Nephron progenitor cell (in vitro differentiated cells): ENCODE measurements at places on chromosomes 7 and 10.

DNA sequence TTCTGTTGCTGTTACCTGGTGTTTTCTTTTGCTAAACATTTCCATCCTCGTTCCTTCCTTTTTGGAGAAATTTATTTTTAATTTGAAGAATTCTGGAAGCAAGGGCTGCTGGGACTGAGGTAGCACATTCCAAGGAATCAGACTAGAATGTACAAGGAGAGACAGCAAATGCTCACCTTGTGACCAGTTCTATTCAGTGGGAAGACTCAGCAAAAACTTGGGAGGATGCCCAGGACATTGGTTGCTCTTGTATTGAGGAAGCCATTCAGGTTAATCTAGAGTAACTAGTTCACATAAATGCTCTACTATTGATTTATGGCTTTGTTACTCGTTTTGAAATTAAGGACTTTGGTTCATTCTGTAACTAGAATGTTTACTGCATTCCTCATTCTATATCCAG, 11.3 kb downstream of the PLCE1 start:
- DNase-seq, result no peak

GRCh38 chr10:108439397-108439796, 1274.9 kb upstream of the SORCS1 start:
- no peak for DNase-seq

- DNase-seq, result no peak
Measured at GRCh38 chr7:107384025-107384424, 85.8 kb upstream of the GPR22 start.

DNA sequence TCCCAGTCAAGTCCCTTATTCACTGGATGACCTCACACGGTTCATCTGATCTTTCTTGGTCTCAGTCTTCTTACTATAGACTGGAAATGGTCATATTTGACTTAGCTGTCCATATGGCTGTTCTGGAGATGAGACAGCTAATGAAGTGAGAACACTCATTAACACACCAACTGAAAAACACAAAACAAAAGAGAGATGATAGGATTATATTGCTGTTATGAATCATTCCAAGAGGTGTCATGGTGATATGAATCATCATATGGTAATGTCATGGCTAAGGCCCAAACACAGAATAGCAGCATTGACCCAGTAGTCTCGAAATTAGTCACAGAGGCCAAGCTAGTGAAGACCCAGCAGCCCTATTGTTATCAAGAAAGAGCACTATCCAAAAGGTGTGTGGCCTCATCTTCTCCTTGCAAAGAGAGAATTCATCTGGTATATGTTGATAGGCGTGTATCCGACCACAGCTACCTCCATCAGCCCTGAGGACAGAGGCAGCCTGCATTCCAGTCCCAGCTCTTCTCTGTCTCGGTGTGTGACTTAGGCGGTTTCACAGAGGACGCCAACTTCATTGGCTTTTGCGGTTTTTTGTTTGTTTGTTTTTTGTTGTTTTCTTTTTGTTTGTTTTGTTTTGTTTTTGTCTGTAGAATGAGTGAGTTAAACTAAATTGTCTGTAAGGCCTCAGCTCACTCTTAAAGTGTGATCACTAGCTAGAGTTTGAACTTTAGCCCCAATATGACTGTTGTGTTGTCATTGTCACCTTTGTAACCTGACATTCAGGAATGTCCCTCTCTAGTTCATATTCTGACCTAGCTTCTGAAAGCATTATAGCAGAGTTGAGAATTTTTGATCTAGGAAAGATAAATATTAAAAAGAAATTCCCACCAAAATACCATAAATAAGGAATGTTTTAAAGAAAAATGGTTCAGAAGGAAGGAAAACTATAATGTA, 97.4 kb upstream of the PDCD4 start:
- no peak for DNase-seq

DNA sequence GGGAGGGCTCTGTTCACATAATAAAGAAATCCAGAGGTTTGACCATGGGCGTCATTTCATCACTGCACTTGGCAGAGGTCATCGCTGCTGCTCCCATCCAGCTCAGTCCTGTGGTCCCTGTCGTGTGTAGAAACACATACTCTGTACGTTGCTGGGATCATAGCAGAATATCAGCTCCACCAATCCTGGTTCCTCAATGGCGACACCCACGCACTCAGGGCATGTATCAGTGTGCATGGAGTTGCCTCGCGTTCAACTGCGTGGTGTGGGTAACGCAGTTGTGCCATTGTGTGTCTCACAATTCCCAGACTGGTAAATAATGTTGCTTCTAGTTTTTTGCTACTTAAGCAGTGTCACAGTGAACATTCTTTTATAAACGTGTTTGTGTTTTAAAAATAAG, 111.1 kb downstream of the LHPP start:
- DNase-seq, result no peak

- DNase-seq, result no peak
Measured at GRCh38 chr7:36238138-36238537, 85.1 kb downstream of the EEPD1 start.

- no peak for DNase-seq
Measured at GRCh38 chr7:26413007-26413691, 121.5 kb downstream of the SNX10 start.

DNA sequence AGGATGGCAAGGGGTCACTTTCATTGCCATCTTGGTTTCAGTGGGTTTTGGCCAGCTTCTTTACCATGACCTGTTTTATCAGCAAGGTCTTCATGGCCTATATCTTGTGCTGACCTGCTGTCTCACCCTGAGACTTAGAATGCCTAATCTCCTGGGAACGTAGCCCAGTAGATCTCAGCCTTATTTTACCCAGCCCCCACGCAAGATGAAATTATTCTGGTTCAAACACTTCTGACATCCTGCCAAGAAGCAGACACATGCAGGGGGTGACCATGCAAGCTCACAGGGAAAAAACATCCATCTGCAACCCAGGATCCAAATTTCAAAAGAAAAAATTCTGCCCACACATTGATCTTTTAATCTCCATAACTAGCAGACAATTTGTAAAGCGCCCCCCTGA, 88.4 kb upstream of the EEPD1 start:
- DNase-seq, result no peak

DNA sequence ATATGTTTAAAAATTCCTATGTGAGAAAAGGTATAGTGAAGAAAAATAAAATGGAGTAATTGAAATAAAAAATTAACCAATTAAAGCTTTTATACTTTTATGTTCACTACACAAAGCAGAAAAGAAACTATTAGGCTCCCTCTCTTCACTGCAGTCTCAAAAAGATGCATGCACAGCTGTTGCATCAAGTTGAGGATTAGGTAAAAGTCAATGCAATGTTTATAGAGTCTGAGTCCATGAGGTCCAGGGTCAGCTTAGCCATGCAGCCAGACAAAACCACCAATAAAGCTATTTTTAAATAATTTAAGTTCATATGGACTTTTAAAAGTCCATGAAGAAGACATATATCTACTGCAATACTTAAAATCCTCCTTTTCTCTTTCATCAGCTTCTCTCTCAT, 31.1 kb upstream of the ING3 start:
- DNase-seq, result no peak

DNA sequence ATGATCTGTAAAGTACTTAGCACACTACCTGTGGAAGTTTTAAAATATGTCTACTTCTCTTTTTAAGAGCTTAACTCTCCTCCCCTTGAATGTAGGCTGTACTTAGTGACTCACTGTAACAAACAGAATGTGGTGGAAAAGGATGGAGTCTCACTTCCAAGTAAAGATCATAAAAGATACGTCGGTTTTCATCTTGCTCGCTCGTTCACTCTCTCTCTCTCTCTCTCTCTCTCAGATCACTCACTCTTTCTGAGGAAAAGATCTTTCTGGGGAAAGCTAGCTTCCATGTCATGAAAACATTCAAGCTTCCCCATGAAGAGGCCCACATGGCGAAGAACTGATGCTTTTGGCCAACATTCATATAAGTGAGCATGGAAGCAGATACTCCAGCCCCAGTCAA, 5.5 kb downstream of the CHUK start:
- no peak for DNase-seq

DNA sequence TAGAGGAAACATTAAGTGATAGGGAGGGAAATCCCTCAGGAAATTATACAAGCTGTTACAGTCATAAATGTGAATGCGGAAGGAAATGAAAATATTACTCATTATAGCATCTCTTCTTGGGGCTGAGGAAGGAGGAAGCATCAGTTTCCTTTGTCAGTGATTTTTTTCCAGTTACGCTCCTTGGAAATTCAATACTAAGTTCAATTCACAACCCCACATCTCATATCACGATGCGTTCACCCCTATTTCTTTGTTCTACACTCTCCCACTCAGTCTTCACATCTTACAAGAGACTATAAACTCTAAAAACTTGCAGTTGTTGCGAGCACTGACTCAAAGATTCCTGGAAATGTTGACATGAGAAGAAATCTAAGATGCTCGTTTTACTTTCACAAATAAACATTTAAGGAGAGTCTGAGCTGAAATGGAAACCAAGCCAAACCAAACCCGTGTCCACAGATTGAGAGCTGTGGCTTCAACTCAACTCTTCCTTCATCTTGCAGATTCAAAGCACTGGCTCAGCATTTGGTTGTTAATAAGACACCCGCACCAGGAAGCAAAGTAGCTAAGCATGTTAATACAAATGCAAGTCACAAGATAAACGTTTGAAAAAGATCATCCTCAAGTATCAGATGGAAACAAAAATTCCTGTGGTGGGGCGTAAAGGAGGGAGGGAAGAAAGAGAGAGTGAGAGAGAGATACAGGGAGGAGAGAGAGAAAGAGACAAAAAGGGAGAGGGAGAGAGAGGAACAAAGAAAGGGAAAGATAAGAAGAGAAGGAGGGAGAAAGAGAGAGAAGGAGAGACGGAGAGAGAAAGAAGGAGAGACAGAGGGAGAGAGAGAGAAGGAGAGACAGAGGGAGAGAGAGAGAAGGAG, 150.0 kb upstream of the RSU1 start:
- DNase-seq, result no peak
